ENCODE measurements at places on chromosomes 16 and 17.

DNA sequence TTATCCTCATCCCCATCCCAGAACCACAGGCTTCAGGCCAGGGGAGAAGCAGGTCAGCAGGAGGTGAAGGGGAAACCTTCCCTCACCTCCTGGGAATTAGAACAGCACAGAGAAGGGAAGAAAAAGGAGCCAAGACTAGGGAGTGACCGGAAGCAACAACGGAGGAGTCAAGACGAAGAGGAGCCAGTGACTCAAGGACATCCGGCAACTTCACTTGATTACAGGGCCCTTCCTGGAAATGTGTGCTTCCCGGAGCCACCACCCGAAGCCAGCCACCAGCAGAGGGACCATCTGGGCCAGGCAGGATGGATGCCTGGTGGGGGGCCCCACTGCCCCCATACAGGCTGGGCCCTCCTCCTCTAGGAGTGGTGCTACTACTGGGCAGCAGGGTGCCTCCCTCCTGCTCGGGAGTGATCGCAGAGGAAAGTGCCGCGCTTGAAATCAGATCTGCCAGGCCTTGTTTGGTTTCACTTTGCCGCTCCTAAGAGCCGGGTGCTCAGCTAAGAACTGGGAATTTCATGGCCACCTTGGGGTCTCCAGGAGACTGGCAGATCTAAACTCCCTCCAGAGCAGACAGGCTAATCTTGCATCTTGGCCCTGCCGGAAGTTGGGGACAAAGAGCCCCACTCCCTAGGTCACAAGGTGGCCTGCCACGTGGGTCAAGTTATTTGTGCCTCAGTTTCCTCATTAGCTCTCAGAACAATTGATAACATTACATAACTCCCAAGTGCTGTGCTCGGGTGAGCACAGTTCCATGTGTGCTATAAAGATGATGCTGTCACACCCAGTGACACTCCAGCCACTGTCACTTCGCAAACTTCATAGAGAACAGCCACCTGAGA is 6.6 kb downstream of the CDC42EP4 start:
- peak; percentile 75 for DNase-seq

DNA sequence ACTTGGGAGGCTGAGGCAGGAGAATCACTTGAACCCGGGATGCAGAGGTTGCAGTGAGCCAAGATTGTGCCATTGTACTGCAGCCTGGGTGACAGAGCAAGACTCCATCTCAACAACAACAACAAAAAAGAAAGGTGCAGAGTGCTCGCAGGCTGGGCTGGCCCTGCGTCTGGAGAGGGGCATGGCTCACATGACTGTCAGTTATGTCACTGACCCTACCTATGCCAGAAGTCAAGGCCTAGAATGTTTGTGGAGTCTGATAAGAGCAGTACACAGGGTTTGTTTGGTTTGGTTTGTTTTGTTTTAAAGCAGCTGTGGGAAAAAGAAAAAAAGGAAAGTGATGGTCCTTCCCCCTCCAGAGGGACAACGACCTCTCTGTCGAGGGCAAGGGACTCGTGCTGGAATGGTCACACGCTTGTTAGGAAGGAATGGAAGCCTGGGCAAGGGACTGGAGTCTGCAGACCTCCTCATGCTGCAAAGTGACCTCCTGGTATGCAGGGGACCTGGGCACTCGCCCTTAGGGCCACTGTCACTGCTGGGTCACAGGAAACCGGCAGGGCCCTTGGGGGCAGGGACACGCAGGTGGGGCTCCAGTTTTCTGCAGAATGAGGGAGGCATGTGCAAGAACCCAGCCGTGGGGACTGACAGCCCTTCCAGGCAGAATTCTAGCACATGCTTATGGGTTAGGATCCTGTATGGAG is 10.1 kb upstream of the OSGIN1 start:
- DNase-seq: no peak

DNA sequence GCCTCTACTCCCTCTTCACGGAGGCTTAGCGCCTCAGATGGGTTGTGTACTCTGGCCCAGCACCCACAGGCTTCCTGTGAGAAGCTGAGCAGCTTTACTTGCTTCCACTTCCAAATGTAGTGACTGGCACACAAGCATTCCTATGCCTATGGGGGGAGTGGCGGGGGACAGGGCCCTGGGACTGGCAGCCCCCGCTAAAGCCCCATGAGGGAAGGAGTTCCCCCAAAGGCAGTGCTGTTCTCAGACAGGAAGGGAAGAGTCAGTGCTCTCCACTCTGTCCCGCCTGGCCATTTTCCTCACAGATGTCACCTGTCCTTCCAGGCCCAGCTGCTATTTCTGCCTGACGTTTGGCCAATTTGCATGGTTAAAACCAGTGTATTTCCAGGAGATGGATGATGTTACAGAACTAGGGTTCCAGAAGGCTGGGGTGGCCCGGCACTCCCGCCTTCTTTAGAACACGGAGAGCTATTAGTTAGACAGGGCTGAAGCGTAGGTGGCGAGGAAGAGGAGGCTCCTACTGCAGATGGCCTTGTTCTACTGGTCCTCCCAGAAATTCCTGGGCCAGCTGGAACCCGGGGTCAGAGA is 83.9 kb upstream of the FBXO47 start:
- no peak for DNase-seq

DNA sequence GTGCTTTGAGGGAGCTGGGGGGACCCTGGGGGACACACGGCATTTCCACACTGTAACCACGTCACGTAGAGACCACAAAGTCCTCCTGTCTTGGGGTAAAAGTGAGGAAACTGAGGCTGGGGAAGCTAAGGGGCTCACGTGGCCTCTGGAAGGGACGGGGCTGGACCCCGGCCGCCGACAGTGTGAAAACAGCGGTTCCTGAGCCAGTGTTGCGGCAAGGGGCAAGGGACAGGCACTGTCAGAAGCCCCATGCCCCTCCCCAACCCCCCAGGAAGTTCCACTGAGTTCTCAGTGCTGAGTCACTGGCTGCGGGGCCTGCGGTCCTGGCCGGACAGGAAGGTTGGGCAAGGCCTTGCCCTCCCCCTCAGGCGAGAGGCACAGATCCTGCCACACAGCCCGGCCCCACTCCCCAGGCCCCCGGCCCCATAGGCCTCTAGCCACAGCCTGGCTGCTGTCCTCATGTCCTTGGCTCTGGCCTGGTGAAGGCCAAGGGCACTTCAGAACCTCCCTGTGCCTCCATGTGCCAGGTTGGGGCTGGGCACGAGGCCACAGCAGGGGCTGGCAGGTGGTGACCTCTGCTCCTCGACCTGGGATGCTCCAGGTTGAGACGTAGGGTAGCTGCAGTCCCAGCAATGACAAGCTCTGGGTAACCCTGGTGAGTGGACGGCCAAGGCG is 5.0 kb upstream of the CCDC57 start:
- peak; percentile 90 for DNase-seq

DNA sequence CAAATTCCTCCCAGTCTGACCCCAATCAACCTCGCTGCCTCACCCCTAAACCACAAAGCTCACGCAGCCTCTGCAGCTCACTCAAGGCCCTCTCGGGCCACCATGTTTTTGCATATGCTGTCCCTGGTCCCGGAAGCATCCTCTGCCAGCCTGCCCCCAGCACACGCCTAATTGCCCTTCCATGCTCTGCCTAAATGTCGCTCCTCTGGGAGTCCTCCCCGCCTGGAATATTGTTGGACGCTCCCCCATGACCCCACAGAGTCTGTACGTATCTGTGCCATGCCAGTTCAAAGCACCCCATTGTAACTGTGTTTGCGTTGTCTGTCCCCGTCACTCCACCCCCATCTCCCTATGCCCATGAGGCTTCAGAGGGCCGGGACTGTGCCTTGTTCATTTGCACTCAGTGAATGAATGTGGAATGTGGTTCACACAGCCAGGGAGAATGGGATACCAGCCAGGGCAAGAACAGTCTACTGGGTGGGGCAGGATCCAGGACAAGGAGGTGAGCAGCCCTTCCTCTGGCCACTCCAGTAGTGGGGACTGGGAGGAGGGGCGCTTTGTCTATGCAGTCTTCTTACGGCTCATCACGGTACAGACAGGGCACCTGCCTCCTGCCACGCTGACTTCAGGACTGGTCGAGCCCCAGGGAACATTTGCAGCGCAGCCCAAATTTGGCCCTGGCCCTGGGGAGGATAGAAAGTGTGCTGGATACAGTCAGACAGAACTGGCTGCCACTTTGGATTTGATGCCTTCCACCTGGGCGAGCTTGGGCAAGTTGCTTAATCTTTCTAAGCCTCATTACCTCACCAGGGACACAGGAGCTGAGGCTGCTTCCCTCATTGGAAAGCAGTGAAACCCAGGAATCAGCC is 48.5 kb downstream of the NOS2 start:
- DNase-seq: no peak

GRCh38 chr16:35497399-35497798 is 2038.0 kb downstream of the TP53TG3F start:
- DNase-seq: no peak

DNA sequence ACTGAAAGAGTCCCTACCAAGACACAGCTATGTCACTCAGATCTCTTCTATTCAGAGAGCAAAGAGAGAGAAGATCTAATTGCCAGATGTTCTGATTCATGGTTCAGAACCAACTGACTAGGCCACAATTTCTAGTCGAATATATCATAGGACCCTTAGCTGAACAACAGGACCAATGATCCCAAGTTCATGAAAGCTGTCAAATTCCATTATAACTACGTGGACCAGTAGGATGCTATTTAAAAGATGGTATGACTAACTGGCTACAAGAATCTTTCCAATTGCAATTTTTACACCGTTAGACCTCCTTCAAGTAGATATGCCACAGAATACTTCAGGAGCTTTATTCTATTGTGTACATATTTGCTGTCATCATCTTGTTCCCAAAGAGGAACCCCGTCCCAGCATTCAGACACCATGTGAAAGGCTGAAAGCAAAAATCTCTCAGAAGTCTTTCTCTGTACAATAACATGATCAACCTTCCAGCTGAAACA is 26.0 kb downstream of the DCUN1D3 start:
- no peak for DNase-seq
